Activated CD4-positive, CD25-positive, alpha-beta regulatory T cell treated with anti-CD3 and anti-CD28 coated beads, Interleukin-2, amount 50 U/mL, for 72 hours (primary cell): ENCODE measurements at places on chromosomes 11 and 22.

DNA sequence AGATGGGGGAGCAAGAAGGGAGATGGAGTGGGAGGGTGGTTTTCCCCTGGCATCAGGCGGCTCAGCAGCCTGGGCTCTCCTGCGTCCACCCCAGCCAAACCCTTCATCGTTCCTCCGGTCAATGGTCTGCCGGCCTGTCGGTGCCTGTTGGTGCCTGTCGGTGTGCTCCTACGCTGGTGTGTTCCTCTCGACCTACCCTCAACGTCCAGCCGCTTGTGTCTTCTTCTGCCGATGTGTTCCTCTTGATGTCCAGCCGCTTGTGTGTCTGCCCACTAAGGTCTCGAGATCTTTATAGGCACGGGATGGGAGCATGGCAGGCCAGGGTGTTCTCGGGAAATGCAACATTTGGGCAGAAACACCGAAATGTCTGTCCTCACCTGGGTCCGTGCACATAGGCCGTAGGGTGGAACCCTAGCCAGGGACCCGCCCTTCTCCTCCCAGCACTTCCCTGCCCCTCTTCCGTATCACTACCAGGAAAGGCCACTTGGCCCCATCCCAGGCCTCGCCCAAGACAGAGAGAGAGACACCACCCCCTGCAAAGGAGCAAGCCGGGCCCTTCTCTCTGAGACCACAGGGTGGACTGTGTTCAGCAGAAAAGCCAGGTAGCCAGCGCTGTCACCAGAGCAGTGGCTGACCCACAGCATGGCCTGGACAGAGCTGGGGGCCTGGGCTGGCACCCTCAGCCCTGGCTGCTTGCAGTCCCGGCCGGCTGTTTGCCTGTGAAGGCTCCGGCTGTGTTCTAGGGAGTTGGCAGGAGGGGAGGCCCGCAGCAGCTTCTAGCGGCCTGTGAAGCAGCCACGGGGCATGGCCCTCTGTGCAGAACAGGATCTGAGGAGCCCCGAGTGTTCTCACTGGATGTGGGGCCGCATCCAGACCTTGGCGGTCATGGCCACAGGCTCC, 61.6 kb upstream of the KCNQ1OT1 start:
- peak; percentile 16 for DNase-seq

GRCh38 chr11:34135439-34135838, 30.0 kb downstream of the NAT10 start:
- DNase-seq, result no peak

DNA sequence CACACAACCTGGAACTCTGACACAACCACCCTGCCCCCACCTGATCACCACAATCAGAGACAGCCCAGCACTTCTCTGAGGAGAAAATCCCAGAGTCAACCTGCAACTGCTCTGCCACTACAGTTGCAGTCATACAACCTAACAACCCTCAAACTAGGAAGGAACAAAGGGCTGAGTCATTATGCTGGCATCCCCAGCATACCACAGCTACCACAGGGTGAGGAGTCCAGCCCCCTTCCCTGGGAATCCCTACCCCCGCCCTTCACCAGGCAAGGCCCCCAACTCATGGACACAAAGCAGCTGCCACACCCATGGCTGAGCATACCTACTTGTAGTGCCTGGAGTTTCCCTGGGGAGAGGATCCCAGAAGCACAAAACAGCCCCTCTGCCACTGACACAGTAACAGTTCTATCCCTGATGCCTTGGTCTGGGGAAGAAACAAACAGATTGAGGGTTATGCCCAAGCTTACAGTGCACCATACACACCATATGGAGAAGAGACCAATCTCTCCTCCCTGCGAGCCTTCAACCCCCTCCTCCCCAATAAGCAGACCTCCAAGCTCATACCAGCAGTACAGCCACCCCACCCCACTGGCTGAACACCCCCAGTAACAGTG, 68.5 kb upstream of the C11orf58 start:
- DNase-seq, result no peak

- DNase-seq, result no peak
These were observed 303.7 kb upstream of the PLET1 start for GRCh38 chr11:112564228-112564955.

DNA sequence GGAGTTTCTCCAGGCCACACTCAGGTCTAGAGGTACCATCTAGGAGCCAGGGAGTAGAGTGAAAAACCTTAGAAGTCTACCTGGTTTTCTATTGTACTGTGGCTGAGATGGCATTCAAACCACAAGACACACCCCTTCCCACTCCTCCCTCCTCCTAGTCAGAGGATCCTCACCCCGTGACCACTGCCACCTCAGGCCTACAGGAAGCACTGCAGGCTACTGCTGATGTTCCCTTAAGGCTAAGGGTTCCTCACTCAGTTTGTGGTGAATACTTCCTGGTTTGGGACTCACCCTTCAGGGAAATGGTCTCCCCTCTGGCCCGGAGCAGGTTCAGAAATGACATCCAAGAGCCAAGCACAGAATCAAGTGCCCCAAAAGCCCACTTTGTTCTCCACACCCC, 1293.9 kb downstream of the JRKL start:
- no peak for DNase-seq
